HS-27A (cell line): ENCODE measurements at places on chromosomes 6 and 20.

DNA sequence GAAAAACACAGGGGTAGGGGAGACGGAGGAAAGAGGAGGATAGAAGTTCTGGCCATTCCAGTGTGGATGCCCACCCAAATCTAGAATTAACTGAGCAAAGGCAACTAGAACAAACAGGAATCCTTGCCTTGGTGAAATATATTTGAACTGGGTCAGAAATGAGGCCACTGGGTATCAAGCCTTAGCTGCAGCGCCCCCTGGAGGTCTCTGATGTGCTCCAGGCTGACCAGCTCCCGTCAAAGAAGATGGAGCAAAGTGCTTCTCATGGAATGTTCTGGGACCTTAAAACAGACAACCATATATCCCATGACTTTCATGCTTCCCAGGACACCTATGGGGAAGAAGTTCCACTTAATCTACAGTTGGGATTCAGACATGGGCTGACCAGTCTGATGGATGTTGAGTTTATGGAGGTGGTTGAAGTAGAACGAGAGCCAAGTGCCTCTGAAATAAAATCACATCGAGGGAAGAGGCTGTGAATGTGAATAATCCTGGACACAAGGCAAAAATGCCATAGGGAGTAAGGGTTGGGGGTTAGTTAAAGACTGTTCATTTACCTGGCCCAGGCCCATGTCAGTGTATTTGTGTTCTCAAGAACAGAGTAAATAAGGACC is 50.4 kb downstream of the HLA-DPB1 start:
- peak; percentile 41 for DNase-seq

DNA sequence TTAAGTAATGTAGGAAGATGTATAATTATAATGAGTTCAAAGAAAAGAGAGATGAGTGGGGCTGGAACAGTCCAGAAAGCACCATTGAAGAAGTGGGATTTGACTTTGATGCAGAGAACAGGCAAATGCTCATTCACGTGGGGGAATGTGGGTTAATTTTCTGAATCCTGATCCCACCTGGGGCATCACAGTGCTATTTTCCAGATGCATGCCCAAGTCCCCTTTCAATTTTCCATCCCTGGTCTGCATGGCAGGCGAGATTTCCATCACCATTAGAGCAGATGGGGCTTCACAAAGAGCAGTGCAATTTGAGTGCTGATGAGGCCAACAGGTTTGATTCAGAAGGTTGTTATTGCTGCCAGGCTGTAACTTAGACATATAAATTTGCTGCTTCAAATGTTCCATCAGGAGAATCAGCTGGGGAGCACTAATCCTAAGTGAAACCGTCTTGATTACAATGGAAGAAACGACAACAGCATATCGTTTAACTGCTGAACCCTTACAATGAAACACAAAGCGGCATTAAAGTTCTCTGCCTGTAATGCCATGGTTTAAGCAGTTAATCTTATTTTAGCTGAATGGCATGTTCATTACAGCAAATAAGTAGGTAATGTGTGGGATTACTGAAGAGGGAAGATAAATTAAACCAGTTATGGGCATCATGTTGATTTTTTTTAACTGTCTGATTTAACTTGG is 45.2 kb downstream of the OSTM1 start:
- DNase-seq: no peak

- no peak for DNase-seq
These were observed 30.1 kb downstream of the CASP8AP2 start for GRCh38 chr6:89859744-89860143.

DNA sequence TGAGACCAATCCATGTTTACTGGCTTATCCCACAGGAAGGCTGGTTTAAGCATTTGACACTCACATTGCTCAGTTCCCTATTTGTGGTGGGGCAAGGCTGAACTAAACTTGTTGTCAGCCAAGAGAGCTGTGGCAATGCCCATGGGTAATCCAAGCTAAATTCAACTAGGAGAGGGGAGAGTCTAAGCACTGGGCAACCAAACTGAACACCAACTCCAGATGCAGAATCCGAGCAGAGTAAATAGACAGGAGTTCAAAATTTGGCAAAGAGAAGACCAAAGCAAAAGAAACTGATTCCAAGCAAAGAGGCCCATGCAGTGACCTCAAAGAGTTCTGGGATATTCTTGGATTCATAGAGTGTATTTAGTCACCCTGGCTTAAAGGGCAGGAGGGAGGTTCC is 106.5 kb upstream of the NT5E start:
- no peak for DNase-seq

GRCh38 chr6:83221889-83222479 is 28.8 kb downstream of the RWDD2A start:
- no peak for DNase-seq

- no peak for DNase-seq
These were observed 88.4 kb downstream of the MAFB start for GRCh38 chr20:40600441-40601219.

DNA sequence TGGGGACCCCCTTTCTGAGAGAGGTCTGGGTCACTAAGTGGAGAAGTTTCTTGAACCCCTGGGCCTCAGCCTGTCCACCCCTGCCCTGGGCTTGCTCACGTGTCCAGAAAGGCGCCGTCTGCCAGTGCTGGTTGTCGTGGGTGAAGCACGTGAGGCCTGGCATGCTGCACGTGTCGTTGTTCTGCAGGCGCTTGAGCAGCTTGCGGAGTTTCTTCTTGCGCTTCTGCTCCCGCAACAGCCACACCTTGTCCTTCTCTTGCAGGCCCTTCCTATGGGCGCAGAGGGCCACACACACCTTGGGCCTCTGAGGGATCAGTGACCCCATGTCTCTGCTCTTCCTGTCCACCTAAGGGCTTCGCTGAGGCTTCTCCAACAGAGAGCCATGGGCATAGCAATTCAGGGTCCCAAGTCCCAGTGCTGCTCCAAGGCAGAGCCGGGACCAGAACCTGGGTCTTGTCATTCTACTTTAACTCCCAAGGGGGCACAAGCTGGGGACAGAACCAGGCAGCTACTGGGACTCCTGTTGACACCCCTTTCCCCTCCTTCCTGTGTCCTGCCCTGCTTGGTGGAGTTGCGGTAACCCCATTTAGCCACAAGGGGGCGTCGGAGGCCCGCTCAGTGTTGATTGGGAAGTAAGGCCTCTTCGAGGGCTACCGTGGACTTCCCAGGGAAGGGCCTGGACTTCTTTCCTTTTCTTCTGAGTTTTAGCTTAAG is 121.8 kb downstream of the SULF2 start:
- peak; percentile 51 for DNase-seq

DNA sequence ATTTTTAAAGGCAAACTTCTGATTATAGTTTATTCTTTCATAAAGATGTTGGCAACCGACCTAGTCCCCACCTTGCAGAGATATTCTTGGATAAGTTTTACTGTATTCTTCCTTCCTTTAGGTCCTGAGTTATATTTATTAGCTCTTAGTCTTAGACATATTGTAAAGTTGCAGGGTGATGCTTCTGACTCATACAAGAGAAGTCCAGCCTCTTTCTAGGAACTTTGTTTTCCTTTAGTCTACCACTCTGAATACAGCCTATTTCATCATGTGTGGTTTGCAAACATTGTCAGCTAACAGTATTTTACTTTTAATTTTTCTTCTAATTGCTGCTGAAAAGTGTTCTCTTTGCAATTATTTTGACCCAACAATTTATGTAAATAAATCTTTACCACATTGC is 686.7 kb downstream of the COL12A1 start:
- DNase-seq: no peak

GRCh38 chr20:53901497-53902096 is 168.8 kb downstream of the BCAS1 start:
- no peak for DNase-seq

- DNase-seq: no peak
These were observed 34.2 kb downstream of the JARID2 start for GRCh38 chr6:15280028-15280427.

GRCh38 chr6:142861711-142862110 is 83.3 kb downstream of the HIVEP2 start:
- DNase-seq: no peak

DNA sequence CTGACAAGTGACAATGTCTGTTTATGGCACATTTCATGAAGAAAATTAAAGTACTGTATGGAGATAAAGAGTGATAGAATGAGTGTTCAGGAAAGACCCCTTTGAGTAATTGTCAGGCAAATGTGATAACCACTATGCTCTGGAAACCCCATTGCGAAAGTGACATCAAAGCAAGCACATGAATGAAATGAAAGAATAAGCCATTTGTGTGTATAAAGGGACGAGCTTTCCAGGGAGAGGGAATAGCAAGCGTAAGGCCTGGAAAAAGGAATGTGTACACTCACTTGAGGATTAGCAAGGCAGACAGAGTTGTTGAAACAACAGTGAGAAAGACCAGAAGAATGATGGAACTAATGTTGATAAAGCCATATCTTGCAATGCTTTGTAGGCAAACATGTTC is 490.0 kb downstream of the GRIK2 start:
- DNase-seq: no peak

- DNase-seq: no peak
These were observed 5.6 kb upstream of the PHACTR3 start for GRCh38 chr20:59598625-59599310.

- no peak for DNase-seq
These were observed 144.9 kb upstream of the THBS2 start for GRCh38 chr6:169398342-169399105.

DNA sequence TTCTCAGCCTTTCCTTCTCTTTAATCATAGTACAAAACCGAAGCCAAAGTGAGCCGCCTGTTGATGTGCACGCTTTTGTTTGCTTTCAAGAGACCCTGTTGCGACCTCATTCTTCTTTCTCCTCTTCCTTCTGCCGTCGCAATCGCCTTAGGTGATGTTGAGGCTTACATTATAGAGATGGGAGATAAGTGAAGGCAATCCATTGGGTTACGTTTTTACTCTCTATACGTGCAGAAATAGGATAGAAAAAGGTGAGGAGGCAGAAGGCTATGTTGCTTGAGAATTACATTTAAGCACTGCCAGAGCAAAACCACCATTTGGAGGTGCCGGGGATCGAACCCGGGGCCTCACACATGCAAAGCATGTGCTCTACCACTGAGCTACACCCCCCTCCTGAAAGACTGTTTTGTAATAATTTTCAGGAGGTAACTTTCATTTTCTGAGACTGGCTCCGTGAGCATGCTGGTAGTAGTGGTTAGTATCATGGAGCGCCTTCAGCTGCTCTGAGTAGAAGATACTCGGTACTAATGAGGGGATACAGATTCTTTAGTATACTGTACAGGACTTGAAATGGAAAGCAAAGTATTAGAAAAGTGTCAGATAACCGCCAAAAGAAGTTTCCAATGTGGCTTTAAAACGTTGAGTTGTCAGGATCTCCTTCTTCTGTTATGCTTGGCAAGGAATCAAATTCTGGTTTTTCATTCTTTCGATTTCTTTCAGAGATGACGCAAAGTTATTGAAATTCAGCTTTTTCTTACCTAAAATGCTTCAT is 165.6 kb downstream of the TRIM27 start:
- no peak for DNase-seq

GRCh38 chr20:18639501-18639979 is 51.7 kb downstream of the DTD1 start:
- no peak for DNase-seq

GRCh38 chr20:31669876-31670275 is 32.2 kb downstream of the COX4I2 start:
- no peak for DNase-seq

DNA sequence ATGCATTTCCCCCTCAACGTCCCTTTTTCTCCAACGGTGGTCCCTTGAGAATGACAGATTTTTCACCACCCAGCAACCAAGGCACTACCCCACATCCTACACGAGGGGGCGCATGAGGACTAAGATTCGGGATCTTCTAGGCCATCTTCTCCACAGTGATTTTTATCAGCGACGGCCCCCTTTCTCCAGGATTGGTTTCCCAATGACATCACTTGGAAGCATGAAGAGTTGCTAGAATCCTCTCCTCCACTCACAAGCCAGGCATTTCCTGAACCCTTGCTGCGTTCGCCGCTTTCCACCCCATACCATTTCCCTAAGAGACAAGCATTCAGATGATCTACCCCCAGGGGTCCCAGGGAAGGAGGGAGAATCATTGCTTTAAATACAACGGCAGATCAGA is 252.0 kb downstream of the HIVEP2 start:
- DNase-seq: peak; percentile 83
